ENCODE measurements at places on chromosomes 7 and 10.
A peak's percentile ranks its signal among the peaks of the same experiment; 100 is the strongest.

GRCh38 chr7:111666260-111666659 lies 104.0 kb upstream of the IMMP2L start:
- no peak for DNase-seq

DNA sequence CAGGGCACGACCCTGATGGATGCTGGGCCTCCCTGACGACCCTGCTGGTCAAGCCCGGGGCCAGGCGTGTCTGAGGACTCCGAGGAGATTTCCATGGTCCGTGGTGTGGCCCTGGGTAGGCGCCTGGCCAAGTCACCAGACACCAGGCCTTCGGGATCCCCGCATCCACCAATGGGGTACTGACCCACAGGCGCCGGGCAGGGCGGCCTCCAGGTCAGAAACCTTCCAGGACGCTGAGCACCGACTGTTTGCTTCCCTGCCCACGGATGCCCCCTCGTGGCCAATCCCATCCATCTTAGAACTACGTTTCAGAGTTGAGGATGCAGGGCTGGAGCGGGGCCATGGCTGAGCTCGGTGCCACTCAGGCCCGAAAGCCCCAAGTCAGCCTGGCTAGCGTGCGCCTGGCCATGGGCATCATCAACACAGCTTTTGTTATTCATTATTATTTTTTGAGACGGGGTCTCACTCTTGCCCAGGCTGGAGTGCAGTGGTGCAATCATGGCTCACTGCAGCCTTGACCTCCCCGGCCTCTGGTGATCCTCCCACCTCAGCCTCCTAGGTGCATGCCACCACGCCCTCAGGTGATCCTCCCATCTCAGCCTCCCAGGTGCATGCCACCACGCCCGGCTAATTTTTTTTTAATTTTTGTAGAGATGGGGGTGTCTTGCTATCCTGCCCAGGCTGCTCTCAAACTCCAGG lies 7.1 kb upstream of the AMZ1 start:
- DNase-seq, result peak; percentile 32

DNA sequence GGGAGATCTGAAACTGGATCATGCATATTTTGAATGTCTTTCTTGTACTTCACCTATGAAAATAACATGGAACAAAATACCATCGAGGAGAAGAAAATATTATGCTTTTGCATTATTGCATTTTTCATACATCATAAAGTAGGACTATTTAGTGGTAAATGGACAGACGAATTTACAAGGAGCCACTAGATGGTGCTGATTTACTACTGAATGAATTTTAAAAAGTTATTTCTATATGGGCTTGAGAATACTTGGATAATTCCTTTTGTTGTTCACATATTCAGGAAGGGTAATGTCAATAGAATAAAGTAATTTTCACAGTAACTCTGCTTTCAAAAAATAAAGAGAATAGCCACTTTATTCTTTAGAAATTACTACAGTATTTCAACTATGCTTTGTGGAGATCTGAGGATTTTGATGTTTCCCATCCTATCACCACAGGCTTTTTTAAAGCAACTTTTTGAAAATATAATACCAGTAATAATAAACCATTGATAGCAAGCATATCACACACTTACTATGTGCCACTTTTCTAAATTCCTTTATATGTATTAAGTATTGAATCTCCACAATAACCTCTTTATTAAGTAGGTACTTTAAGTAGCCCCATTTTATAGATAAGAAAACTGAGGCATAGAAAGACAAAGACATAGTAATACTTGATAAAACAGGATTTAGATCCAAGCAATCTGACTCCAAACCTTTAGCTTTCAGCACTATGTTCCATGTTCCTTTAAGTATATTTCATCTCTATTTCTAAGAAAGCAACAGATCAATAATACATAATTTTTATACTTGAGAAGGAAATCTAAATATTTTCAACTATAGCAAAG lies 38.6 kb downstream of the NEBL start:
- DNase-seq, result no peak

- DNase-seq, result no peak
These were observed 102.2 kb downstream of the ZMIZ1 start for GRCh38 chr10:79170993-79171392.

DNA sequence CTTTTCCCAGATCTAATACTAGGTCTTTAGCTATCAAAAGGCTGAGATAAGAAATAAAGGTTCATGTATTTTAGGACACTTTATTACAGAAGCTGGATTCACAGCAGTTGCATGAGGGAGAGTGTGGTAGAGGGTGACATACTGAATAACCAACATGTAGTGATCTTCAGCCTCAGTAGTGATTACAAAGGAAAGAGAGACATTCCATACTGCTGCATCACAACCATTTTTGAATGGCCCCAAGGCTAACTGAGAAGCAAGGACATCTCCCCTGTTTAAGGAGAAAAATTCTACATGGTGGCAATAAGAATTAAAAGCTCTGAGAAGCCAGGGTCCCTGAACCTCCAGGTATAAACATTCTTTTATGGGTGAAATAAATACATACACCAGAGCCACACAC lies 35.3 kb downstream of the COG5 start:
- no peak for DNase-seq

GRCh38 chr7:134458806-134459698 lies at the start of gene AKR1B1:
Gene AKR1B1, minus strand, starts transcription at chr7:134459100. Its CDS starts 38 bp downstream, at chr7:134459062.
- peak; percentile 83 for DNase-seq

DNA sequence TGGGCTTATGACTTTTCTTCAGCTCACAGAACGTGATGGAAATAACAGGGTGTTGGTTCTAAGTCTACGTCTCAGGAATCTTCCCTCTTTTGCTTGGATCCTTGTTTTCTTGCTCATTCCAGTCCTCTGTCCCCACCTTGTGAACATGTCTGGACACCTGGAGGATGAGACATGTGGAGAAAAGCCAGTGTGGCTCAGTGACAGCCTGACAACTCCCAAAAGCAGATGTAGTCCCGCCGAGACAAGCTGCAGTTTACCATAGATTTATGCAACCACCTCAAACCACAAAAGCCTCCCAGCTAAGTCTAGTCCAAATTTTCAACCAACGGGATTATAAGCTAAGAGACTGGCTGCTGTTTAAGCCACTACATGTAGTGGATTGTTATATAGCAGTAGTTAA lies 476.1 kb downstream of the SH2D4B start:
- DNase-seq, result no peak

DNA sequence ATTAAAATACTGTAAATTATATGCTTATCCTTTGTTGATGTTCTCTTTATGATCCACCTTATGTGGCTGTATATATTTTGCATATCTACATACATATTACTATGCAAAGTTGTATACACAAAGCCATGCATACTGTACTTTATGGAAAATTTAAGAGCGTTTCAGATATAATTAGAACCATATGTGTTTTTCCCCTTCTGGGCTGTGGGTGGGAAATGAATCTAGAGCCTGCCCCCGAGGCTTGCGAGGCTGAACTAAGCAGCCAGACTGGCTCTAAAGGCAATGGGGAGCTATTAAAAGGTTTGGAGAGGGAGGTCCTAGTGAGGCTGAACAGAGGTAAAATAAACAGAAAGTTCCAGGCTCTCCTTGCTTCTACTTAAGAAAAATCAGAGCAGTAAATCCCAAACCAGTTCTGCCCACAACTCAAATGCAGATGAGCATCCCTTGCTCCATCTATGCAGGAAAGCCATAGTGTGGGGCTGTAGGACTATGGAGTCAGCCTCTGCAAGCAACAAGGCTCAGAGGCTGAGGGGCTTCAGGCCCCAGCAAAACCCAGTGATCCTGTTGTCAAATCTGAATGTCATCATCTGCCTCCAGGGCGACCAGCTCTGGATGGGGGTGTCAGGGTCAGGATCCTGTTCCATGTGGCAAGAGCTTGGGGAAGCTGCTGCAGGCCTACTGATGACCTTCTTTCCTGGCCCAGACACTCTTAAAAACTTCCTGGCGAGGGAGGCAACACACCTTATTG lies 14.1 kb upstream of the DDIT4 start:
- no peak for DNase-seq

- DNase-seq, result no peak
These were observed 1.4 kb downstream of the FBXW4 start for GRCh38 chr10:101693651-101693977.

DNA sequence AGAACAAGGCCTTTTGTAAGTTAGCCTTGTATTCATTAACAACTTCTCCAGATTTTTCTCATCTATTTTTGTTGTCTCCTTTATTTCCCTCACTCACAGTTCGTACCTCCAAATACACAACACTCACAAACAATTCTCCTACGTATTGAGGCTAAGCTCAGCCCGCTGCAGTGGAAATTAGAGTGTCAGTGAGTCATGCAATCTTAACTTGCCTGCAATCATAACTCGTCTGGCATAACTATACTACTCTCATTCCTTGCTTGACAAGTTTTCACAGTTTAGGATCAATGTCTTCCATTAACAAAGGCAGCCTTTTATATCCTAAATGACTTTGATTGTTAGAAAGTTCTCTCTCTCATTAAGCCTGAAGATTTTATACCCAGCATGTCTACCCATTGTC lies 23.8 kb downstream of the TMEM196 start:
- no peak for DNase-seq

- DNase-seq, result no peak
These were observed 22.2 kb downstream of the SFMBT2 start for GRCh38 chr10:7388602-7389001.
